ENCODE measurements at places on chromosomes 5 and 9. TPM values are rescaled to one million over a fixed set of nuclear protein-coding genes. Genes with fewer than 3 reads are reported as not detected.

OR1N2 gene
- not detected for polyA plus RNA-seq

GRCh38 chr5:76230711-76231285 is 147.6 kb downstream of the SV2C start:
- DNase-seq = no peak

DNA sequence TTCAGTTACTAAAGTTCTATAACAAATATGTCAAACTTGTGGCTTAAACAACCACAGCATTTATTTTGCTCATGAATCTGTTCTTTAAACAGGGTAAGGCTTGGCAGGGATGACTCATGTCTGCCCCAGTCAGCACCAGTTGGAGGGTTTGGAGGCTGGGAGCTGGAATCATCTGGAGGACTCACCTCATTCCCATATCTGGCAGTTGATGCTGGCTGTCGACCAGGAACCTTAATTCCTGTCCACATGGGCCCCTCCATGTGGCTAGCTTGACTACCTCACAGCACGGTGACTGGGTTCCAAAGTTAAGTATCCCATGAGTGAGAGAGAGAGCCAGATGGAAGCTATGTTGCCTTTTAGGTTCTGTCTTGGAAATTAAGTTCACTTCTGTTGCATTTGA is 13.8 kb upstream of the CCL28 start:
- DNase-seq = peak; percentile 36

DNA sequence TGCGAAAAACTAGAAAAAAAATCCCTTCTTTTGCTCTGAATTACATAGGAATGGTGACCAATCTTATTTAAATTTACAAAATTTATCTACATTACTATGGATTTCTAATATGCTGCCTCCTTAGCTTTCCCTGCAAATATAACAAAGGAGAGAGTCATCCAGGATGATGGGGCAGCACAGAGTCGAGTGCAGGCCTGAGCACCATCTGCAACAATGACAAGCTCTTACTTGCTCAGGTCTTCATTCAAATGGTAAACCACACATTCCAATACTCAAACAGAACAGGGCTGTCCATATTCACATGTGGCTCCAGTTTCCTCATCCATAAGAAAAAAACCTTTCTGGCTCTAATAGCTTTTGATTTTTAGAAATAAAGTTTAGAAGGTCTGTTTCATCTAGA is 33.5 kb upstream of the ZNF354B start:
- no peak for DNase-seq

- DNase-seq = no peak
These were observed 5.8 kb upstream of the MEF2C start for GRCh38 chr5:88888848-88889188.
